Hair follicle dermal papilla cell (primary cell): ENCODE measurements at places on chromosomes 2 and 18. TPM values are rescaled to one million over a fixed set of nuclear protein-coding genes. Genes with fewer than 3 reads are reported as not detected.

SULT6B1 gene
- total RNA-seq, result not detected in 2 replicates

DSG4 gene
- not detected in 2 replicates for total RNA-seq

ACTR2 gene
- 87.0 and 95.0 TPM in 2 replicates for total RNA-seq

BCL2 gene
- 1.8 and 3.7 TPM in 2 replicates for total RNA-seq

DUSP28 gene
- 1.9 and 3.4 TPM in 2 replicates for total RNA-seq

AGXT gene
- total RNA-seq, result not detected in 2 replicates

TFPI gene
- total RNA-seq, result 46.9 and 47.1 TPM in 2 replicates

AGBL5 gene
- total RNA-seq, result 28.9 and 29.5 TPM in 2 replicates

ALKAL2 gene
- total RNA-seq, result not detected in 2 replicates

MEIS1 gene
- total RNA-seq, result 42.4 and 57.8 TPM in 2 replicates

CRYBA2 gene
- not detected in 2 replicates for total RNA-seq
